Activated T-cell treated with anti-CD3 and anti-CD28 coated beads, Interleukin-2, amount 50 U/mL, for 1 hour (primary cell): ENCODE measurements at places on chromosomes 13 and 19.

- no peak for DNase-seq
Measured at GRCh38 chr19:33124207-33125098, 7.5 kb upstream of the WDR88 start.

DNA sequence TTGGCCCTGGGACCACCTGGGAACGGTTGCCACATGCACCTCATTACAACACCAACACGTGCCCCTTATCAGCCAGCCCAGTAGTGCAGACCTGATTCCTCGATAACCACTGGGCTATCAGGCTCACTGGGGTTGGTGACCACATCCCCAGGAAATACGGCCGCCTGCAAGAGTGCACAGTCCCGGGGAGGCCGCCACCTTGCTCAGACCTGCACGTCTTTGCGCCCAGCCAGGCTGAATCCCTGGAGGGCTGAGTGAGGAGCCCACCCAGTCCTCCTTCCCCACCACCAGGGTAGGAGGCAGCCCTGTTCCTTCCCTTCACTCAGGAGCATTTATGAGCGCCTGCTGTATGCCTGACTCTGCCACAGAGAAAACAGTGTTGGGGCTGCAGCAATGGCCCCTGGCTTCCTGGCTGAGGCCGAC is 67.8 kb downstream of the CEBPG start:
- DNase-seq, result no peak

- DNase-seq, result peak; percentile 59
Measured at GRCh38 chr19:7916103-7916954, 1.7 kb downstream of the TGFBR3L start.

- DNase-seq, result no peak
Measured at GRCh38 chr19:55635856-55636440, 4.9 kb upstream of the ZNF580 start.

- DNase-seq, result no peak
Measured at GRCh38 chr13:36370108-36370429, 23.9 kb upstream of the SPART start.

DNA sequence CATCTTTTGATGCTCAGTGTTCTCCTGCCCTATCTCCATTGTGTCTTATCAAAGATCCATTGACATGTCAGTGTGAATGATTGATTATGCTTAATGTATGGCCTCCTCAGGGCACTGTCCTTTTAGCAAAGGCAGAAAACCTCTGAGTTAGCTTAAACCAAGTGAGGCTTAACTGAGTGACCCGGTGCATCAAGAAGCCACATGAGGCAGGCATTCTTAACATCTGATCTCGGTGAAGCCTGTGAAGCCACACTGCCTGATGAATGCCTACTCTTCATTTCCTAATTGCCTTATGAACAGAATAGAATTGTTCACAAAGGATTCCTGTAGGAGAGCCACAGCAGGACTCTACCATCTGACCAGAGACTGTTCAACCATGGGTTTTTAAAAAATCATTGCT is 168.1 kb upstream of the SOX21 start:
- no peak for DNase-seq

GRCh38 chr19:11674067-11674492 is 64.7 kb downstream of the ZNF823 start:
- no peak for DNase-seq

- no peak for DNase-seq
Measured at GRCh38 chr13:50419331-50419865, 404.2 kb downstream of the KCNRG start.

DNA sequence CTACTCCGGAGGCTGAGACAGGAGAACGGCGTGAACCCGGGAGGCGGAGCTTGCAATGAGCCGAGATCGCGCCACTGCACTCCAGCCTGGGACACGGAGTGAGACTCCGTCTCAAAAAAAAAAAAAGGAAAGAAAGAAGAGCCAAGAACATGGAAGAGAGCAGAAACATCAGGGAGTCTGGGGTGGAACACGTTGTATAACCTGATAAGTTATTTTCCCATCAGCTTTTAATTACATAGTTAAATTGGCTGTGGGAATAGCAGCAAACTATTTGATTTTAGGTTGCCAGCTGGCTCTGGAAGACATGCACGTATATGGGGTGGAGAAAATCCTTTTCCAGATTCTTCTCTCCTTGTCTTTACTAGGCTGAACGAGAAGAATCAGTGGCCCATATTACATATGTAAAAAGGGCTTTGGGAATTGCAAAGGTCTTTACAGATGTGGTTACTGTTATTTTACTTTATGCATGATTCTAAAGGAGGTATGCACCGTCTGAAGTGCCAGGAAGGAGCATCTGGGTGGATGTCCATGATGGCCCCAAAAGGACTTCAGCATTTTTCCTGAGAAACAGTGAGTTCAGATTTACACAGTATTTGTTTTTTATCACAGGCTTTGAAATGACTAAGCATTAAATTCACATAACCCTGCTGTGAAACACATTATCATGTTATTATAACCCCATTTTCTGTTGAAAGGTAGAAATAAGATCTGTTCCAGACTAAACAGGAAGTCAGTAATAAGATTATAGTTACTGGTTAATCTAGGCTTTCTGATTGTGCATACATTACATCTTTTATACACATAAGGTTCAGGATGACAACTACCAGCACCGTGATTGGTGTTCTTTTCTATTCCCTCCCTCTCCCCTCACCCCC is 4.6 kb upstream of the NAA16 start:
- DNase-seq, result no peak

DNA sequence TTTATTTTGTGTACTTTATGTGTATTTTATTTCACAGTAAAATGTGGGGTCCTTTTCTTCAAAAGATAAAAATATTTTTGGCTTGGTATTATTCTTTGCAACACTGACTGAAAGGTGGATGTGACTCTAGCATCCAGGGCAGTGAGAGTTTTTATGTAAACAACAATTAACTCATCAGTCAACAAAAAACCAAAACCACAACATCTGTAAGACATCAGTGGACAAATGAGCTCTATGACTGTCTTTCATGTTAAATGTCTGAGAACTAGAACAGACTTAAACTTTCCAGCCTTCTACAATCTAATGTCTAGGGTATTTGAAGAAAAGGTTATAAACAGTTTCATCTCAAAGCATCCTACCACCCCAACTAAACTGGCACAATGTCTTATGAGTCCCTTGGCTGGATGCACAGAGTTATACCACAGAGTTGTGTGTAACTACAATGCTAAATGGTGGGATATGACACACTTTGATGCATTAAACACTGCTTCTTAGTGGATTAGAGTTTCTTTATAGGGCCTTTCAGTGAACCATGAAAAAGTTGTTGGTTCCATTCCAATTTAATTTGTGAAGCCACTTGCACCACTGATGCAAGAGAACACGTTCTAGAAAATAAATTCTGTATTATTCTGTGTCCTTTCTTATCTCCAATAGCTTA is 544.2 kb upstream of the KLF12 start:
- DNase-seq, result no peak

DNA sequence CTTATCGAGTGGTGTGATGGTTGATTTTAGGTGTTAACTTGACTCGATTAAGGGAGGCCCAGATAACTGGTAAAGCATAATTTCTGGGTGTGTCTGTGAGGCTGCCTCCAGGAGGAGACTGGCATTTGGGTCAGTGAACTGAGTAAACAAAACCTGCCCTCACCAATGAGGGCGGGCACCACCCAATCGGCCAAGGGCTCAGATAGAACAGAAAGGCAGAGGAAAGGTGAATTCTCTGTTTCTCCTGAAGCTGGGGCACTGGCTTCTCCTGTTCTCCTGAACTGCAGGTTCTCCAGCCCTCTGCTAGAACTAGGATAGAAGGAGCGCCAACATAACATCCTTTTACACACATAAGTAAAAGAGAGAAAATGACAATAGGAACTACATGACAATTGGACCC is 35.1 kb downstream of the ESD start:
- no peak for DNase-seq

GRCh38 chr13:20370815-20371421 is 138.8 kb upstream of the GJB6 start:
- DNase-seq, result no peak

DNA sequence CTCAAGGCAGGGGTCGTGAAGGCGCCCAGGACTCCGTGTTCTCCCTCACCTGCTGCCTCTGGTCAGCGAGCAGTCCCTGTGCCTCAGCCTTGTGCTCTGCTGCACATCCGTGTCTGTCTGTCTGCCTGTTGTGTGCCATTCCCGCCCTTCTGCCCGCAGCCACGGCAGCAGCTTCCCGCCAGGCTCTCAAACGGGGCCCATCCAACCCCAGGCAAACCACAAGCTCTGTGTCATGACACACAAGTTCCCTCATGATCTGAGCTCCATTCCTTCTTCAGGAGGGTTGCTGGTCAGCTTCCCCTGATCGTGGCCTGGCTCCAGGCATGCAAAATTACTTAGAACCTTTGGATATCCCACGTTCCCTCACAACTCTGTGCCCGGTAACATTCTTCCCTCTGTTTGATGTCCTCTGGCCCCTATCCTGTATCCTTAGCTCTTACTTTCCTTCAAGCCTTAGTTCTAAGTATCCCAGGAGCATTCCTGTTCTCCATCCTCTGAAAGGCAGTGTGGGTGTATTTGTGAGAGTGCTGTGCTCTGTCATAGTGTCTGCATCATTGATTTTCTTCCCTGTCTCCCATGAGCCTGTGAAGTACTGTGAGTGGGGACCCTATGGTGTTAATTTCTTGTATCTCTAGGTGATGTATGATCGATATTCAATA is 3.2 kb downstream of the GPR183 start:
- DNase-seq, result peak; percentile 62

GRCh38 chr13:79457948-79458347 is 23.0 kb upstream of the NDFIP2 start:
- DNase-seq, result no peak

GRCh38 chr19:44003461-44004009 is 778 bp downstream of the ZNF230 start:
- DNase-seq, result peak; percentile 26

DNA sequence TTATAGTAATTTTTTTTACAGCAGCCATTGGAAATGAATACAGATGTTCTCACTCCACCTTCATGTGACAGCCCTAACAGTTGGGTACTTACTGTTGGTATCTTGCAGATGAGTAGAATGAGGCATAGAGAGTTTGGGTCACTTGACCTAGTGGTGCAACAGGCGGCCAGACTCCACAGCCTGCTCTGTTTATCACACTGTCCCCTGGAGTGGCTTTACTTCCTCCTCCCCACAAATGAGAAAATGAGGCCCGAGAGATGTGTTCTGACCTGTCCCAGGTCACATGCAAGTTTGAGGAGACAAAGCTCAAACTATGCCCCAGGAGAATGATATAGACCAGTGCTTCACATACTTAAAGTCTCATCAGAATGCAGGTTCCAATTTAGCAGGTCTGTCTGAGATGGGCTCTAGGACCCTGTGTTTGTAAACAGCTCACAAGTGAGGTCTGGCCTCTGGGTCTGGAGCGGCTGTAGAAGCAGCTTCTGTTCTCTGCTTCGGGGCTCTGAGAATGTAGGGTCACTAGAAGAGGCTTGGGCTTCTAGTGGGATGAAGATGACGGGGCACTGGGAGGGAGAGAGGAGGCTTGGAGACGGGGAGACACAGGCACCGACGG is 37.4 kb upstream of the RCBTB2 start:
- no peak for DNase-seq

DNA sequence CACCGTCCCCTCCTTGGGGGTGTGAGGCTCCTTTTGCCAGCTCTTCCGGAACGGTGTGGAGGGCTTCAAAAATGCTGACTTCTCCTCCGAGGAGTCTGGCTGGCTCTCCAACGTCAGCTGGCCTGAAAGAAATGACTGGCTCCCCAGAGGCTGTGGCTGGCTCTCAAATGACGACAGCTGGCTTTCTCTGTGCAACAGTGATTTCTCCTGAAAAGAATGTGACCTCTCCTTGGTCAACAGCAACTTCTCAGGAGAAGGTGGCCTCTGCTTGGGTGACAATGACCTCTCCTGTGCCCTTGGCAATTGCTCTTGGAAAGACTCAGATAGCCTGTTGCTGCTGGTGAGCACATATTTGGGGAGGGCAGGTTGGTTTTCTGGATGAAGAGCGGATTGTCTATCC is 29.2 kb downstream of the ONECUT3 start:
- DNase-seq, result no peak

GRCh38 chr13:100608906-100609305 is 20.3 kb upstream of the GGACT start:
- no peak for DNase-seq

DNA sequence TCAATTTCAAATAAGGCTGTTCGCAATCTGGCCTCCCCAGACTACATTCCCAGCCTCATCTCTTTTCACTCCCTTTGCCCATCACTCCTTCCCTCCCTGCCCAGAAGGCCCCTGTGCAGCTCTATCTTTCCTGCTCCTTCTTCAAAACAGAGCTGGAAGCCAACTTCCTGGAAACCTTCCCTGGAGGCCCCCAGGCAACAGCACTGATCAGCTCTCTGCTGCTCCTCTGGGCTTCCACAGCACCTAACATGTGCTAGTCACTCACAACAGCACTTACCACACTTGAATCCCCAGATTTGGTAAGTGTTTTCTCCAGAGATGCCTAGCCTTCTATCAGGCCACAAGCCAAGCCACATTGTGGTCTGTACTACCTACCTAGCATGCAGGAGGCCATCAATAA is 9.5 kb downstream of the SMAD9 start:
- no peak for DNase-seq

- no peak for DNase-seq
Measured at GRCh38 chr19:12664406-12665280, 1.9 kb downstream of the MAN2B1 start.

- DNase-seq, result no peak
Measured at GRCh38 chr13:82565201-82565600, 1317.1 kb downstream of the SLITRK1 start.

DNA sequence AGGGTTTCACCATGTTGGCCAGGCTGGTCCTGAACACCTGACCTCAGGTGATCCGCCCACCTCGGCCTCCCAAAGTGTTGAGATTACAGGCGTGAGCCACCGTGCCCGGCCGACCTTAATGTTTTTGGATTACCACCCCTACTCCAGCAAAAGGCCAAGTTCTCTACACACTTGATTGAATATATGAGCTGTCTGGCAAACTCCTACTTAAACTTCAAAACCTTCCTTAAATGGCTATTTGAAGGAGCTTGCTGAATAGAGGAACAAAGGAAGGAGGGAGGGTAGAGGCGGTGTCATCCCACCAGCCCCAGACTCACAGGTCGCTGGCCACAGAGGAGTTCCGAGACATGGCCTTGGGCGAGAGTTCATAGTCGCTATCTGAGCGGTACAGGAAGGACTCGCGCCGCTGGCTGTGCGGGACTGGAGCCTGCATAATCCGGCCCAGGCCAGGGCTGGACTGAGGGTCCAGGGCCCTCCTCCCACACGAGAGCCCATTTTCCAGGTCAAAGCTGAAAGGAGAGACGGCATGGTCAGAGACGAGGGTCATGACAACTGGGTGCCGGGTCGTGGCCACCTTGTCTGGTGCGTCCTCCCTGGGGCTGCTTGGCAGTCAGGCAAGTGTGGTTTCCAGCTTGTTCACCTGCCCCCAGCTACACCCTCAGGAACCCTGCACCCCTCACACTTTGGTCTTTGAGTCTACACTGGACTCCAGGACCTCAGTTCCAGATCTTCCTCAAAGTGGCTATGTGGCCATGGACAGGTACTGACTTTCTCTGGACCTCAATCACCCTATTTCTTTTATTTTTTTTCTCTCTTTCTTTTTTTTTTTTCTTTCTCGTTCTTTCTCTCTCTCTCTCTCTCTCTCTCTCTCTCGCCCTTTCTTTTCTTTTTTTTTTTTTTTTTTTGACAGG is 4.2 kb downstream of the PDE4C start:
- DNase-seq, result no peak

GRCh38 chr19:13847407-13848339 is 29.3 kb upstream of the NANOS3 start:
- peak; percentile 88 for DNase-seq
